ENCODE measurements at places on chromosomes 16 and 17. TPM values are rescaled to one million over a fixed set of nuclear protein-coding genes. Genes with fewer than 3 reads are reported as not detected.

GRCh38 chr17:66317629-66318028 is 15.2 kb downstream of the PRKCA start:
- no peak for DNase-seq

DNA sequence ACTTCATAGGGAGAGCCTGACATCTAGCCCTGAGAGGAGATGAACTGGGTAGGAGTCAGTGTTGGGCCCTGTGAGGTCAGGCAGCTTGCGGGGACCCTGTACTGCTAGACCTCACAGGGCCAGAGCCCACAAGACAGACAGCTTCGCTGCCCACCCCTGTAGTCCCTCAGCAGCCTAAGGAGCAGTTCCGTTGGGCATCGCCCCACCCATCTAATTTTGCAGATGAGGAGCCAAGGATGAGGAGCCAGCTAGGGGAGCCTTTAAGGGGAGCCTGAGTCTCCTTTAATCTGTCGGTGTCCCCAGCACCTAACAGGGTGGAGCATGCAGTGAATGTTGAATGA is 755 bp upstream of the TUFM start:
- DNase-seq: no peak

DNA sequence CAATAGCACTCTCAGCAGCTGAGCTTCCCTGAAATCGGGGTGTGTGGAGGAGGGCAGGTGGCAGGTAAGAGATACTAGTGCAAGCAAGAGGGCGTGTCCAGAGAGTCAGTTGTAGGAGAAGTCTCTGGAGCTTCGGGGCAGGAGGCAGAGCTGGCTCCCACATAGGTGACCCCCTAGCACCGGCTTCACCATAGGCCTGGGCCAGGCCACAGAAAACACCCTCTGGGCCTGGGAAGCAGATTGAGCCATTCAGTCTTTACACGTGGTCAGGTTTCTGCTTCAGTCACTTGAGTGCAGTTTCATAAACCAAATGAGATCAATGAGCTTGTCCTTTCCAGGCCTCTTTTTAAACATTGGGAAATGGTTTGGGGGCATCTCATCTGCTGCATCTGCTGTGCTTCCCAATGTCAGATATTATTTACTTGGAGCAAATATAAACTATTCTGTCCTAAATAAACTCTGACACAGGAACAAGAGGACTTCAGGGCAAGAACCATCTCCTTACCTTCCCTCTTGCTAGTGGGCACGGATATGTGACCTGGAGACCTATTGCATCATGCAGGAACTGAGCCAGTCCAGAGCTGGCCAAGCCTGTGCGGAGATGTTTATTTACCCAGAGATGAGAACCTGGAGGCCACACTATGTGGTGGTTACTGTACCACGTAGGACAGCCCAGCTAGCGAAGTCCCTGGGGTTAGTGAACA is 16.1 kb downstream of the CCR7 start:
- DNase-seq: peak; percentile 16

DNA sequence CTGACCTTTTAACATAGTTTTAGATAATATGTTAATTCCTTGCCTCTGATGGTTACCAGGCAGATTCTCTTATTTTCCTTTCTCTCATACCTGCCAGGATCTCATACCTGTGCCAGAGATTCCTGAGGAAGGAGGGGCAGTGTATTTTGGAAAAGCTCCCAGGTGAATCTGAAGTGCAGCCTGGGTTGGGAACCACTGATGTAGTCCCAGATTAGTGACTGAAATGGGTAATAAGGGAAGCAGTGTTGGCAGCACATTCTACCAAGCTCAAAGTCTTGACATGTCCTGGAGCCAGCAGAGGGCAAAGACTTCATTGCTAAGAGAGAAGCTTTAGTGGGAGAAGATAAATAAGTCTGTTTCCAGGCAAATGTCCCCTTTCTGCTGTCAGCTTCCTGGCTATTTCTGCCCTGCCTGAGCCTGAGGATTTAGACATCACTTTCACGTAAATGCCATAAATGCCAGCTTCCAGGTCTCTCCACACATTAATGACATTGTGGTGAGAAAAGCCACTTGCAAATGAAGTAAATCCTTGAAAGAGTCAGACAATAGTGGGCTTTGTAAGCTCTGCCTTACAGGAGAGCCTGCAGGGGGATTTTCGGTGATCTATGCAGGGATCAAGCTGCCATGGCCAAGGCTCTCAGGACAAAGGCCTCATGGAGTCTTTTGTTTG is 40.9 kb upstream of the C16orf78 start:
- DNase-seq: no peak

- no peak for DNase-seq
These were observed 105.0 kb upstream of the FOXF1 start for GRCh38 chr16:86405319-86405718.

DNA sequence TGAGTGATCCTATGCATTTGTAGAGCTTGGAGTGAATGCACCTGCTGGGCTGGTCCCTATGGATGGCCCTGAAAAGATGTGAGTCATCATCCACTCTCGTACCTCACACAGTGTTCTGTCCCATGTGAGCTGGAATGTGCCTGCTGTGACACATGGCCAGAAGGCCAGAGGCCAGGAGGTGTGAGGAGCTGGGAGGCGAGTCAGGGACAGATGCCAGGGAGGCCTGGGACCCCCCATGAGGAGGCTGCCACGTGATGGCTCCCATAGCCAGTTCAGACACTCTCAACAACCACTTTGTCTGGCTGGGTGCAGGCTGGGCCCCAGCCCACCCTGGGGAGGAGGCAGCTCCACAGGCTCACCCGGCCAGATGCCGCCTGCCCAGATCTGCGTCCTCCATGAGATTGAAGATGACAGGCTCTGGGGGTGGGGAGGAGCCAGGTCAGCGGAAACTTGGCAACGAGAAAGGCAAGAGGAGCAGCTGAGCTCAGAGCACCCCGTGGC is 168.8 kb downstream of the C16orf78 start:
- no peak for DNase-seq

- peak; percentile 18 for DNase-seq
These were observed 28.7 kb upstream of the TNRC6A start for GRCh38 chr16:24700549-24701392.

- no peak for DNase-seq
These were observed 22.3 kb downstream of the SAP30BP start for GRCh38 chr17:75689441-75689873.

GRCh38 chr16:85707528-85708095 is 18.9 kb upstream of the GINS2 start:
- no peak for DNase-seq

GRCh38 chr17:79788989-79789942 is 7.6 kb downstream of the CBX8 start:
- no peak for DNase-seq

GRCh38 chr16:77603656-77604055 is 118.7 kb upstream of the NUDT7 start:
- DNase-seq: no peak

DNA sequence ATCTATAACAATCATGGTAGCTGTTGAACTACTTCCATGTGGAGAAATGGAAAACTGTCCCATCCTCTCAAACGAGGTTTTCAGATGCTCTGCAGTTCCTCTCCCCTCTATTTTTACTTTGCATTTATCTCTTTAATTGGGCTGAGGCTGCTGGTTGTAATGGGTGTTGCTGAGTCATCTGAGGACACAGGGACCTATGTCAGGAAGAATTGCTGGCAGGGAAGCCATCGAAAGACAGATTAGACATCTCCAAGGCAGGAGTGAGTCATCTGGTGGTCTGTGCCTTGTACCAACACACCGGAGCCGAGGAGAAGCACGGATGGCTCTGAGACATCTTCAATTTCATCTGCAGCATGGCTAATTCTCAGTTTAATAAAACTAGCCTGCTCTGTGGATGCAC is 394.5 kb downstream of the GRIN2A start:
- no peak for DNase-seq

GRCh38 chr16:3536271-3536731 is 35.5 kb downstream of the CLUAP1 start:
- no peak for DNase-seq

DNA sequence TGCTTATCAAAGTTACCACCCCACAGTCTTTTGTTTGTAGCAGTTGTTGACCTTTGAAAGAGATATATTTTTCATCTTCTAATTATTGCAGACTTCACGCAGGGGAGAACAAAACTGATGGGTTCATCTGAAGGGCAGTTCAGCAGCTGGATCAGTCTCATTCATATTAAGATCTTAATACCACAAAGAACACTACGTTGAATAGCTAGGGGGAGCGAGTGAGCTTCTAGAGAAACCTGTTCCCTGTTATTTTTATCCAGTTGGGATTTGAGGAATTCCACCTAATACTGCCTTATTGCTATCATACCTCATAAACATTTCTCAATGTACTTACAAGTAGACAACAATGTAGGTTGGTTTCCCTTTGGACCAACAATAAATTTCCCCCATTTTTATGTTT is 306.1 kb upstream of the KIF2B start:
- DNase-seq: no peak

DNA sequence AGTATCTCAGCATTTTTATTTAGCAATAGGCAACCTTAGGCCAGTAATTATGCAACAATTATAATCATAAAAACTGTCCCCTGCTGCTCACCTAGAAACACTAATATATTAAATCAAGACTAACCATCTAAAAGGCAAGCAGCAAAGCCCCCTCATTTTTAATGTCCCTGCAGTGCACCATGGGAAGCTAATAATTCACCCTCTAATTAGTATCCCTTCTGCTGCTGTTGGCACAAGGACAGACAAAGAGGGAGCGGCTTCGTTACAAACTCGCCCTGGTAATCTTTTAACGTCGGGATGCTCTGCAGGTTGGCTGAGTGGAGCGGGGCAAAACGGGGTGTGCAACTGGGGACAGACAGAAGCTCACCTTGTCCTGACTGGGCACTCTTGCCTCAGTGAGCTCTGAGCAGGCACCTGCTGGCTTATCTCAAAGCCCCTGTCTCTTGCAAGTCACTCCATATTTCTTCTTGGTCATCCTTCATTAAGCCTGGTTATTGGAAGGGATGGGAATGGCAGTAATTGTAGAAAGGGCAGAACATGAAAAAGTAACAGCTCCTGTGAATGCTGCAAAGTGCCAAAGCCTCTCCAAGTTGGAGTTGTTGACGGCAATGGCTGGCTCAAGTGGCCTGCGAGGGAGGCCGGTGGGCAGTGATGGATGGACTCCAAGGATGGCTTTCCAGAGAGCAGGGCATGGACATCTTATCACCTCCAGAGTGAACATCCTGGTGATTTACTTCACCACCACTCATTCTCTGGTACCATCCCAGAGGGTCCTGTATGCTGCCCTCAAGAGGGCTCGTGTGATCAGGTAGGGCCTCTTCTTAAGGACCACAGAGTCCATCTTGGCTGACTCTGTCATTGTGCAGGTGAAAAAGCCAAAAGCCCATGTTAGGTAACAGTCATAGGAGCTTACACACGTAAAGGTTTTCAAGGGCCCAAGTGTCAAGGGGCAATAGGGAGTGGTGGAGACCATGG is 219.6 kb upstream of the N4BP1 start:
- no peak for DNase-seq

- DNase-seq: peak; percentile 11
These were observed 137.6 kb downstream of the RBFOX3 start for GRCh38 chr17:79473111-79473875.

DNA sequence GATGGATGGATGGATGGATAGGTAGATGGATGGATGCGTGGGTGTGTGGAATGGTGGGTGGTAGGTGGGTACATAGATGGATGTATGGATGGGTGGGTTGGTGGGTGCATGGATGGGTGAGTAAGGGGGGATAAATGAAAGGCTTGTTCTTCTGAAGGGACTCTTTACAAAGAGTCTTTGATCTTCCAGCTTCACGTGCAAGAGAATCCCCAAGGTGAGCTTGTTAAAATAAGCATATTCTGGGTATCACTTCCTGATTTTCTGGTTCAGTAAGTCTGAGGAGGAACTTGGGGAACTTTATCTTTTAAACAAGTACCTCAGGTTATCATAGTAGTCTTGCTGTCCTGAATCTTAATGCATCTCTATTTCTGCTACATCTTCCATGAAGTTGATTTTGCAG is 639.1 kb downstream of the MAF start:
- no peak for DNase-seq

DNA sequence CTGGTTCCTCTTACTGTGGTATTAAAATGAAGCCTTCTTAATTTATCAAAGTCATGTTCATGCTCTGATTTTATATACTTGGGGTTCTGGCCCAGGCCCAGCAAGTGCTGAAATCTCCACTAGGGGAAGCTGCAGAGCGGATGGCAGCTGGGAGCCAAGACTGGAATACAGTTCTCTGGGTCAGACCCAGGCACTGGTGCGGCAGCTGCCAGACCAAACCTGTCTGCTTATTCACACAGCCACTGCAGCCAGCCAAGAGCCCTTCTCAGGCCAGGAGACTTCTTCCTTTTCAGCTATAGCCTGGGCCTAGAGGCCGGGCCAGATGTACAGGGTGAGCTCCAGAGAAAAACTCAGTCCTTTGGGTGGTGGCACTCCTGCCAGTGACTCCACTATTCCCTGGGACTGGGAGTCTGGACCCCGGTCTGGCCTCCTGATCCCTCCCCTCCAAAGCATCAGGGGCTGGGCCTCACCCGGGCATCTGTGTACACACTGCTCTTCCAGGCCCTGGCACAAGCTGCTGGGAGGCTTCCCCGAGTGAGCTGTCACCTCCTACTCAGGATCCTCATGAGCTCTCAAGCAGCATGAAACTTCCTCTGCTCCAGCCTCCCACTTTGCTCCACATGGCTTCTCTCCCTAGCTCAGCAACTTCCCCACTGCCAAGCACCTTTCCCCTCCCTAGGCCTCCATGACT is 24.4 kb downstream of the ATP6V0D1 start:
- DNase-seq: peak; percentile 87

GRCh38 chr16:30637944-30638343 is 12.8 kb upstream of the PRR14 start:
- no peak for DNase-seq

GRCh38 chr16:76265434-76266045 is 11.7 kb upstream of the CNTNAP4 start:
- no peak for DNase-seq

DNA sequence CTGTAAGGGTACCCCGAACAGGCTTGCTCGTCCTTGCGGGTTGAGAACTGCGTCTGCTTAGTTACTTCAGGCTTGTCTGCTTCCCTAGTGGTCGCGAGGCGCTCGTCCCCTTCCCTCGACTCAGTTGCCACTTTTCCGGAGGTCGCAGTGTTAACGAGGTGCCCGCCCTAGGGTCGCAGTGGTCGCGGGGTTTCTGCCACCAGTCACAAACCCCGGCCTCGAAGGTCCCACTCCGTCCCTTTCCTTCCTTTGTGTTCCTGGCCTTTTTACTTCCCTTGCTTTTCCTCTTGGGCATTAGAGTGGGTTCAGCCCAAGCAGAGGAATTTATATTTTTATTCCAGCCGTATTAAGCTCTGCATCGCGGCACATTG is 299 bp downstream of the NUP85 start:
- no peak for DNase-seq

The ZBTB4 gene
- 17.5 TPM for total RNA-seq

The SLC35G6 gene
- not detected for total RNA-seq

The ZNF263 gene
- 21.2 TPM for total RNA-seq

The SLC25A10 gene
- total RNA-seq: 52.5 TPM

The TPSAB1 gene
- total RNA-seq: 5.7 TPM

The TBX6 gene
- total RNA-seq: 1.1 TPM

The UMOD gene
- total RNA-seq: not detected

The CA5A gene
- not detected for total RNA-seq

The STARD3 gene
- 37.2 TPM for total RNA-seq

The KRT9 gene
- not detected for total RNA-seq

The KRTAP9-3 gene
- total RNA-seq: not detected

The PRDM7 gene
- total RNA-seq: not detected

The RHBDL1 gene
- total RNA-seq: 4.4 TPM

The ARHGDIG gene
- 6.5 TPM for total RNA-seq

The PPL gene
- total RNA-seq: 15.6 TPM

All from left colon (tissue), 2 donors.